ENCODE measurements at places on chromosomes 12 and 14.

DNA sequence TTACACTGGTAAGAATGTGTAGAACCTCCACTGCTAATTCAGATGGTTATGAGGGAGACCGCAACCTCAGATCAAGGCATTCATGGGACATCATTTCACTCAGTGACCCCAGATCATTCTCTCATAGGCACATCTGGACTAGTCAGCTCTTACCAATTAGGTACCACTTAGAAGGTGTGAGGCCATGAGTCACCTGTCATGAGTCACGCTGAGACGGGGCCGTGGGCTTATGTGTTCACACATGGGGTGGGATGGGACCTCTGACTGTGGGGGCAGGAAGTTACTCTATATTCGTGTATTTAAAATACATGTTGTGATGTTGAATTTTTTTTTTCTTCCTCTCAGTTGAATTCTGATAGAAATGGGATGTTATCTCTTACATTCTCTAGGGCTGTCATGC lies 55.9 kb downstream of the CCDC92 start:
- DNase-seq, result peak; percentile 16

DNA sequence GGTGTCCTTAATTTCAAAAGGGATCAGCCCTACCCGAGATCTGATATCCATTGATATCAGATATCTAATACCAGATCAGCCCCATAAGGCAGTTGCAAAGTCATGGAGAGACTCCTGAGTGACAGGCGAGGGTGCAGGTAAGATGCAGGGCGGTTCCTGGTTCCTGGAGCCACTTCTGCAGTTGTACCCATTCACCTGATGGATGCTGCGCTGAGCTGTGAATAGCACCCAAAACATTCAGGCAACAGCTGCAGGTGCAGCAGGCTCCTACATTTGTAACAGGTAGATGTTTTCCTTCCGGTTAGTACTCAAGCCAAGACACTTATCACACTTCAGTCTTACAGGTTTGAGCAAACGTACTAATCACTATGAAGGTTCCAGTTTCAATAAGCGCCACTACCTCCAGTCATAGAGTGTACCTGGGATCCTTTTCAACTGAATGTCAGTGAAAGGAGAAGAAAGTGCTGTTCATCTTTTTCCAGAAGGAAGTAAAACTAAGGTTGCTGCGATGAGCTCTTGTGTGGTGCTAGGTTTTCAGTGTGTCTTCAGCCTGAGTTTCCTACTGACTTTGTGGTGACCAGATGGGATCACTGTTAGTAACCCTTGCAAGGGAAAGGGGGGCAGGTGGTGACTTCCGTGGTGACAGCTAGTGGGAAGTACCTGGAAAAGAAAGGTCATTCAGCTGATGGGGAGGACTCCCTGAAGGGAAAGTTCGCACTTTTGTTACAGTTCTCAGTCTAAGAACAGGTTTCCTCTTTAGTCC lies 1.9 kb downstream of the ATP6V0A2 start:
- DNase-seq, result no peak

- DNase-seq, result no peak
Measured at GRCh38 chr12:1670358-1671268, 20.3 kb upstream of the ADIPOR2 start.

DNA sequence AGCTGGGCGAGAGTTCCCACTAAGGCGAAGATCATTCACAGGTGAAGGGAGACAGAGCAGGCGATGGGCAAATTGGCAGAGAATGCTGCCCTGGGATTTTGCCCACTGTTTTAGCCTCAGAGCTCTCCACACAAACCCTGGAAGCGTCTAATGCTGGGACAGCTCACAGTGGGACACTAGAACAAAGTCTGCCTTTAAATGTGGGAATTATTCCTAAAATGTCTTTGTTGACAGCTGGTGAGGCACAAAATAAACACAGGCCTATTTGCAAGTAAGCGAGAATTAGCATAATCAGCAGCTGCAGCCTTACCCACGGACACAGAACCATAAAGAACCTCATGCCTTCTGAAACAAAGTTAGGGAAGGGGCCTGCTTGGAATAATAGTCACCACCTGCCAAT lies 824.5 kb downstream of the AACS start:
- DNase-seq, result no peak

GRCh38 chr14:60111732-60112131 lies 20.0 kb downstream of the PCNX4 start:
- no peak for DNase-seq

- no peak for DNase-seq
Measured at GRCh38 chr12:116426391-116427136, 132.6 kb upstream of the MAP1LC3B2 start.

DNA sequence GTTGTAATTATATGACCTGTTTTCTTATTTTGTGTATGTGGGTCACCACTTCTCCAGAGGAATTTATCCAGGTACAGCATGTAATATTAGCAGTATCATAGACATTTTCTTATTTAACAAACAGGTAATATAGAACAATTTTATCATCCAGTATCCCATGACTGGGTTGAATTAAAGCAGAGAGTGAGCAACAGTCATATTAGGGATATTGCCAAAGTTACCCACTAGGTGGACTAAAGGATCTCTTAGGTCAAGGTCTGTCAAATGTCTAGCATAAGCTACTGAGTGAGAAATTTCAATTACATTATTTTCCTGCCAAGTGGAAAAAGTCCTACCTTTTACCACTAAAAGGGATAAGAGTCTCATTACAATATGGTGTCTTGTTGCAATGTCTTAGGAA lies 62.1 kb upstream of the TRIM9 start:
- DNase-seq, result no peak

DNA sequence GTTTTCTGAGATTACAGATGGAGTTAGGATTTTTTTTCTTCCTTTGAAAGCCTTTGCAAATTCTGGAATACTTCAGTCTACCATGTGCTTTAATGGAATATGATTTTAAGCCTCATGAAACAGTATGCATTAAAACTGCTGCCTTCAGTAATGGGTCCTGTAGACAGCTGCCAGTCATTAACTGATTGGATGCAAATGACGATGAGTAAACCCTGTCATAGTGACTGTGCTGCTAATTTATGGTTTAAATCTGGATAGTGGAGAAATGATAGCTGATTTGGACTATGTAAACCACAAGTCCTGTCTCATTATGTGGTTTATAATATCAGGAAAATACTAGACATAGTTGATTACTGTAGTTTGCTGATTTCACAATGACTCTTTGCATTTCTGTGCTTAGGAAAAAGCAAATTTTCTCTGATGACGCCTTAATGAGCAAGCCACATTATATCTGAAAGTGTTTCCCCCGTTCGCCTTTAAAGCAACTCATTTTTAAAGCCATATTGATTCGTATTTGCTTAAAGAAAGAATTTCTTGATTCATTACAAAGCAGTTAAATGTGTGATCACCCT lies 217.6 kb downstream of the TMTC2 start:
- no peak for DNase-seq

GRCh38 chr12:29048787-29049186 lies 100.3 kb upstream of the FAR2 start:
- DNase-seq, result no peak

DNA sequence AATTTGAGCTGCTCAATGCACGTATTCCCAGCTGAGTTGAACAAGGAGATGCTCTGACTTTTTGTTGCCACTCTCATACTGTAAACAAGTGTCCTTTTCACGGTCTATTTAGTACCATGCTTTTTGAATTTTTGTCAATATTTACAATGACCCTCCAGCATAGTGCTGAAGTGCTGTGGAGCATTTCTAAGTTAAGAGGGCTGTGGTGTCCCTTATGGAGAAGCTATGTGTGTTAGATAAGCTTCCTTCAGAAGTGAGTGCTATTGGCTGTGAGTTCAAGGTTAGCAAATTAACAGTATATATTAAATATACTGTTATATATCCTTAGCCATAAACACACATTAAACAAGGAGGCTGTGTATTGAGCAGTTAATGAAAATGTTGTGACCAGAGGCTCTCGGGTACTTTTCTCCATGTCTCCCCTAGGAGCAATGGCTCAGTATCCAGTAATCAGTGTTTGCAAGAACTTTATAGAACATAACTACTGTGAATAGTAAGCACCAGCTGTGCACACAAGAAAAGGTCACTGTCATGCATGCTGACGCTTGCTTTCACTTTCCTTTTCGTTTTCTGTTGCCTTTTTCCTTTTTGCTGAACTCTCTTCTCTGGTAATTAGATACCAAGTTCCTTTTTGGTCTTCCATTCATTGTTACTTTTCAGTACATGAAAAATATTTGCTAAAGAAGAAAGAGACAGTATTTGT lies 187.2 kb upstream of the NEDD1 start:
- DNase-seq, result no peak

DNA sequence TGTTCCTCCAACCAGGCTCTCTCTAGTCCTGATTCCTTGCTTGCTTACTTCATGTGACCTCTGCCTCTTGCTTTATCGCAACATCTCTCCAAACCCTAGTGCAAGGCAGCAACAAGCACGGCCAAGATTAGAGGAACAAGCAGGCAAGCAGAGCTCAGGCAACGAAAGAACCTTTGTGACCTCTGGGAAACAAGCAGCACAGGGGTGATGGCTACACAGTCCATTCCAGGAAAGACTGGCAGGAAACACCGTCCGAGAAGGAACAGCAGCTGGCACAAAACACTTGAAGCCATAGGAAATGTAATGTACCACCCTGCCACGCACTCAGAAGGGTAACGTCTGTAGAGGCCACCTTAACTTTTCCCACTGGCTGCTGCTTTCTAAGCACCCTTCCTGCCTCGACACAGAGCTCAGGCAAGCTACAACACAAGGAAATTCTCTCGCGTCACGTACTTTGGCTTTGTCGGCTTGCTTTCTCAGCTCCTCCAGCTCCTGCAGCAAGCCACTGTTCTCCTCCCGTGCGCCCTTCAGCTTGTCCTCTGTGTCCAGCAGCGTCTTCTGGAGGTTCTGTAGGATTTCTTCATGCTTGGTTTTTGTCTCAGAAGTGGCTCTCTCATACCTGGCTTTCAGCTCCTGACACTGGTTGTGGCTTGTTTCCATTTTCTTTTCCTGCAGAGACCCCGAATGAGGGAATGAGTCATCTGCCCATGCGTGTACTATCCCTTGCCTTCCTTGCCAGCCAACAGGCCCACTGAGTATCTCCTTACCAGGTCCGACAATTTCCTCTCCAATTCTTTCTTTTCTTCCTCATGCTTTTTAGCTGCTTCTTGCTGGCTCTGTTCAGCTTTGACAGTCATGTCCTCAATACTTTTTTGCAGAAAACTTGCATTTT lies 61.4 kb upstream of the VPS33A start:
- no peak for DNase-seq

Data from CD8-positive, alpha-beta memory T cell (primary cell).